CD4-positive, alpha-beta T cell treated with Interleukin-12 subunit alpha and Interleukin-12 subunit beta, for 1 hour (primary cell): ENCODE measurements at places on chromosomes 7 and 10.

DNA sequence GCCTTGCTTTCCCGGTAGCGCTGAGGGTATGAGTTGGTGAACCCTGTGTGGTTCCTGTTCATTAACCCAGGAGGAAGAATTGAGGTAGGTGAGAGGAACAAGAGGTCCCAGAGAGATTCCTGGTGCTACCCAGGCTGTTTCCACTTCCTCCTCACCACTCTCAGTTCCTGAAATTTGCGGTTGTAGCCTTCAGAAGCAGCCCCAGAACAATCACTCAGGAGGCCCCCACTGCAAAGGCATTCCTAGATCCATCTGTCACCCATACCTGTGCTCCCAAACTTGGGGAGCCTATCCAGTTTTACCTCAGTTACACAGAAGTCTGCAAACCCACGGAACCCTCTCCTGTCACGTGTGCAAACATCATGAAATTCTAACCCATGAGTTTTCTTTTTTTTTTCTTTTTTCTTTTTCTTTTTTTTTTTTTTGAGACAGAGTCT is 9.0 kb upstream of the PIP4K2A start:
- no peak for DNase-seq

GRCh38 chr10:97821308-97822038 is 28.2 kb upstream of the GOLGA7B start:
- no peak for DNase-seq

DNA sequence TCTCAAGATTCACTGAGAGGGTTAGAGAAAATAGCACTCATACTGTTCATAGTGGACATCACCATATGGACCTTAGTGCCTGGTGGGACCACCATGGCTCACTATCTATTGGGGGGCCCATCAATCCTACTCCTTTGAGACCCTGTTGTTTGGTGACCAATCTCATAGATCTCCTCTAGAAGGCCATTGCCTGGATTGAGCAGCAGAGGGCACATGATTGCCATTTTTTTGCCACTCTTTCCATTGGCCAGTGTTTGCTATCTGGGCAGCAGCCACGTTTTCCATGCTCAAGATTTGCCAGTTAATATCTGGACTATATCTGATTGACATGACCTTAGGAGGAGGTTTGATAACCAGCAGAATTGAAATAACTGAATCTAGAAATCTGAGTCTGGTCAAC is 244.5 kb downstream of the ITGB1 start:
- no peak for DNase-seq

- no peak for DNase-seq
Observed at GRCh38 chr10:66284621-66285020, 641.2 kb upstream of the LRRTM3 start.

DNA sequence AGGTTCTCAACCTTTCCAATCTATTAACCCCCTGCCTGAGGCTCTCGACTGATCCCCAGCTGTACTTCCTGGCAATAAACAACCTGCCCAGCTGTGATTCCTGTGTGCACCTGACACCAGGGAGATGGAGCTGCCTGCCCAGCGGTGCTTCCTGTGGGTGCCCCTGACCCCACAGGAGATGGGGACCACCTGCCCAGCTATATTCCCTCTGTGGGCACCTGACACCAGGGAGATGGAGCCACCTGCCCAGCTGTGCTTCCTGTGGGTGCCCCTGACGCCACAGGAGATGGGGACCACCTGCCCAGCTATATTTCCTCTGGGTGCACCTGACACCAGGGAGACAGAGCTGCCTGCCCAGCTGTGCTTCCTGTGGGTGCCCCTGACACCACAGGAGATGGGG is 184.0 kb downstream of the DIP2C start:
- DNase-seq: no peak

DNA sequence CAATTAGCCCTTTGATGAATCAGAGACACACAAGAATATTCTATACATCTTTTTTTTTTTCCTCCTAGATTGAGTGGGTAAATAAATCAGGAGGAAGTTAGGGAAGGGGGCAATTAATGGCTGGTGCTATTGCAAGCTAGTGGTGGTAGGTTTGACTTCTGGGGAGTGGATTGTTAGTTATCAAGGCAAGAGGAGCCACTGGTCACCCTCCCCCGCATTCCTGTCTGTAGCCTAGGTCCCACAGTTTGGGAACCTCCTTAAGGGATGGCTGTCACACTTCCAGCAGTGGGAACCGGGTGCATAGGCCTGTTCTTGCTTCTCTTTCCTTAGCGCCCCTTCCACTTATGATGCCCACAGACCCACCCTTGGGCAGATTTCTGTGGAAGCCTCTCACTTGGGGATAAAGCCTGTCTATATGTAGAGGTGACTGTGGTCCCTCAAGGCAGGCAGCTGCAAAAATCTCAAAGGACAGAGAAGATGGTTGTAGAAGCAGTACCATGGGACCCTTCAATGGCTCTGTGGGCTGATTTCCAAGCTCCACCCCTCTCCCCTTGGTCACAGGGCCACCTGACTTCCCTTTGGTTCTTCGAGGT is 2.3 kb upstream of the ADCK2 start:
- no peak for DNase-seq

DNA sequence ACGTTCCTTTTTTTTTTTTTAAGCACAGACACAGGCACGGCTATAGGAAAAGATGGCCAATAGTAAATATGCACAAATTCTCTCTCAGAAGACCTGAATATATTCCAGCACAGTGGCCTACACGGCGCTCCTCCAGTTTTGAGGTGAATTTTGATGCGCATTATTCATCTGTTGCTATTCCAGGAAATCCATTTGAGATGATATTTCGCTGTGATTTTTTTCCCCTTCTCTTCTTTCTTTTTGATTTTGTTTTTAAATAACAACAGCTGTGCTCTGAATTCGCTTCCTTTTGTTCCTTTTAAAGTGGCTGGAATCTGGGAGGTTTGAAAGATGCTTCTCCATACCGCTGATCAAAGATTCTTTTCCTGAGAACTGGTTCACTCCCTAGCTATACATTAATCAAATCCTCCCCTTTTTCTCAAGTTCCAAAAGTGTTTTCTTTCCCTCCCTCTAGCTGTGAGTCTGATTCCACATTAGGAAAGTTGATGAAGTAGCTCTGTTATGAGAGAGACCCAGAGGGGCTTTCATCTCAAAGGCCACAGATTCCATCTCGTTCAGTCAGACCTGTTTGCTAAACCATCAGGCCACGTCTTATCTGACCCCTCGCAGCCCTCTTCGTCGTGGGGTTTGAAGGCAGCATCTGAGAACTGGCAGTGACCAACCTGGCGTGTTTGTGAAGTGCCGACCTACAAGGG is 602.7 kb upstream of the NRP1 start:
- no peak for DNase-seq

DNA sequence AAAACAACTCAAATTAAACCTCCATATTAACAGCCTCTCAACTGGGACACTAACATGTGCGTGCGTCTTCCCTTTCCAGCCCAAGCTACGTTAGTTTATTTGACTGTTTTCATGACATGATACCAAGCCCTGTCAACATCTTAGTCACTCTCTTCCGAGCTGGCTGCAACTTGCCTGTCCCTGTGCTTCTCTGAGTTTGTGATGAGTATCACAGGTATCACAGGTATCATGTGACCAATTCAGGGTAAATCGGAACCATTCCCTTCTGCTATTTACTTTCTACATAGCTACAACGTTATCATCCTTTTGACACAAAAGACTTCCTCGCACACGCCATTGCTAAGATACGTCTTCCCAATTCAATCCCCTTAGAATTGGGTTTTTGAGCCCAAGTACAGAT is 70.2 kb downstream of the CAV1 start:
- no peak for DNase-seq

- no peak for DNase-seq
Observed at GRCh38 chr10:131845505-131846239, 55.1 kb upstream of the PPP2R2D start.

DNA sequence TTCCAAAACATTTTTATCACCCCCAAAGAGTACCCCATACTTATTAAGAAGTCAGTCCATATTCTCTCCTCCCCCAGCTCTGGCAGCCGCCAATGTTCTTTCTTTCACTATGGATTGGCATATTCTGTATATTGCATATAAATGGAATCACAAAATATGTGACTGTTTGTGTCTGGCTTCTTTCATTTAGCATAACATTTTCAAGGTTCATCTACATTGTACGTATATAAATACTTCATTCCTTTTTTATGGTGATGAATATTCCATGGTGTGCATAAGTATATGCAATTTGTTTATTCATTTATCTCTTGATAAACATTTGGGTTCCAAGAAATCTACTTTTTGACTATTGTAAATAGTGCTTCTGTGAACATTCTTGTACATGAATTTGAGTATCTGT is 653.1 kb downstream of the XPNPEP1 start:
- no peak for DNase-seq

GRCh38 chr7:31204071-31204470 is 136.5 kb downstream of the NEUROD6 start:
- DNase-seq: no peak

DNA sequence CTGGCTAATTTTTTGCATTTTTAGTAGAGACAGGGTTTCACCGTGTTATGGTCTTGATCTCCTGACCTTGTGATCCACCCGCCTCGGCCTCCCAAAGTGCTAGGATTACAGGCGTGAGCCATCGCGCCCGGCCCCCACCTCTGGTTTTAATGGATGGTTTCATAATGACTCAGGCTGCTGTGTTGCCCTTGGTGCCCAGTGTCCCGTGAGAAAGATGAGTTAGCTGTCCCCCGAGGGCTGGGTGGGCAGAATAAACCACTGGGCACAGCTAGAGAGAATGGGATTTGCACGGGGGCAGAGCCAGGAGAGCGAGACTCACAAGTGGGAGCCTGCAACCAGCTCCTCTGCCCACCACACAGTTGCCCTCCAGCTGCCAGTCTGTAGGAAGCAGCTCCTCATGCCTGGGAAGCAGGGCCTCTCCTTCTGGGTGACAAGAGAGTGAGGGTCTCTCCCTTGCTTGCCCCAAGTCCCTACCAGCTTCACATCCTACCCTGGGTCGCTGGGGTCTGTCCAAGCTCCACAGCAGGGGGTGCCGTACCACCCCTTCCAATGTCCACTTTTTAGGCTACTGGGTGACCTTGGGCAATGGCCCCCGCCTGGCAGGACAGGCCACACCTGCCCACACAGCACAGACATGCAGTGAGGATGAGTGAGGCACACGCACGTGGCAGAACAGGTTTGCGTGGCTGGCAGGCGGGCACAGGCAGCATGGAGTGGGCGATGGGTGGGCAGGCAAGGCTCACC is 16.1 kb upstream of the NDST2 start:
- DNase-seq: no peak

DNA sequence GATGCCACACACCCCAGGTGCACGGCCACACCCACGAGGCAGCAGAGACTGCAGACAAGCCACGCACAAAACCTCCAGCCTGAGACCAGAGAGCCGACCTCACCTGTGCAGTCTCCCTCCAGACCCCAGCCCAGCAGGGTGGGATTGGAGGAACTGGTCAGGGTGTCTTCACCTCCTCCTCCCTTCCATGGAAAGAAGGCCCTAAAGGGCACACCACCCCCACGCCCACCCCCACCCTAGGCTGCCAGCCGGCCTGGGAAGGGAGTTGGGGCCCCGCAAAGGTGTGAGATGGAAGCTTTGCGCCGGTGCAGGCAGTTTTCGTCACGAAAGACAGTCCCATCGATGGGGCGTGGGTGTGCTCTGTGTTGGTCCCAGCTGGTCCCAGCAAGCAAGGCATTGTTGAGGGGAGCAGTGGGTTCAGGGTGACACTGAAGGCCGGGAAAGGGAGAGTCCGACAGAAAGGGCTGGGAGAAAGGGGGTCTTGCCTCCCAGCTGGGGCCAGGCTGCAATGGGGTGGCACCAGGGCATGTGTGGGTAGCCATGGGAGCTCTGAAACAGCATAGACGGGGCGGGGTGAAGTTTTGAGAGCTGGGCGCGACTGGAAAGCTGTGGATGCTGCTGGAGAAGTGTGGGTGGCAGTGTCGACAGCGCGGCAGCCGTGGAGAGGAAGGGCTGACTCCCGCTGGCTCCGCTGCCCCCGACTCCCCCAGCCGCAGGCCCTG is 349.2 kb downstream of the GLRX3 start:
- DNase-seq: no peak

DNA sequence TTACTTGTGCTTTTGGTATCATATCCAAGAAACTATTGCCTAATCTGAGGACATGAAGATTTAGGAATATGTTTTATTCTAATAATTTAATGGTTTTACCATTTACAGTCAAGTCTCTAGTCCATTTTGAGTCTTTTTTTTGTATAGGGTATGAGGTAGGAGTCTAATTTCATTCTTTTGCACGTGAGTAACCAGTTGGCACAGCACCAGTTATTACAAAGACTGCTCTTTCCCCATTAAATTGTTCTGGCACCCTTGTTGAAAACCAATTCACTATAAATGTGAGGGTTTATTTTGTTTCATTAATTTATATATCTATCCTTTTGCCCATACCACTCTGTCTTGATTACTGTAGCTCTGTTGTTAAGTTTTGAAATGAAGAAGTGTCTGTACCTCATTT is 381.6 kb downstream of the SUGCT start:
- DNase-seq: no peak

GRCh38 chr7:112937651-112938415 is 147.6 kb upstream of the TMEM168 start:
- DNase-seq: no peak

- no peak for DNase-seq
Observed at GRCh38 chr7:26627891-26628341, 236.5 kb downstream of the SKAP2 start.

DNA sequence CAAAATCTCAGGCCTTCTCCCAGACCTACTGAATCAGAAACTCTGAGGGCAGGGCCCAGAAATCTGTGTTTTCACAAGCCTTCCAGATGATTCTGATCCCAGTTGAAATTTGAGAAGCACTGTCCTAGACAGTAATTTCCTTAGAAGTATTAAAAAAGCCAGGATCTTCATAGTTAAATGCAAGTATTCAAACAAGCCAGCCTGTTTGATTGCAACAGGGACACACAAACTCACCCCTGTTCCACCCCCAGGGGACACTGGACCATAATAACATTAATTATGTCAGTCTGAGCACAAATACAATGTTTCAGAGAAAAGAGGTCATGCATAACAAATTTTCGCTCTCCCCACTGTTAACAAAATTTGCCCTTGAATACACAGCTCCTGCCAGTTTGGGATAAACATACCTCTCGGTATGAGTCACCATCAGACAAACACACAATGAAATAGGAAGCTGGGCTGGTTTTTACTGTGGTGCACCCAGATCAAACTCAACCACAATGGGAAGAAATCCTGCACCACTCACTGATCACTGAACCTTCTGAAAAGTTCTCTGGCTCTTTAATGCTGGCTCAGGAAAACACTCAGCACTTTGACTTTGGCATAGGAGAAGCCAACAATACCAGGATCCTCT is 34.3 kb downstream of the ABLIM1 start:
- no peak for DNase-seq

DNA sequence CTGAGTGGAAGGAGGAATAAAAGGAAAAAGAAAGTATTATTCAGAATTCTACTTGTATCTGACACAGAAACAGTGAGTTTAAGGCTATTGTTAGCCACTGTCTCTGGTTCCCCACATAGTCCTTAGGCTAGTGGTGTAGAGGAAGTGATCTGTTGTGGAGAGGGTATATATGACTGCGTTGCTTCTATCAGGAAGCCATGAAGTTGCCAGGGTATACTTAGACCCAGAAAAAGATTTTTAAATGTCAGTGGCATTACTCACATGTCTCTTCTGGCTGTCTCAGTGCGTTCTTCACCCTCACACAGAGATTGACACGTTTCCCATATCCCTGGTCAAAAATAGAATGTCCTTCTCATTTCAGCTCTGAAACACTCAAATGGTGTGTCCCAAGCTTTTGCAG is 72.7 kb downstream of the SEM1 start:
- DNase-seq: no peak
